ENCODE measurements at places on chromosomes 5 and 9.

DNA sequence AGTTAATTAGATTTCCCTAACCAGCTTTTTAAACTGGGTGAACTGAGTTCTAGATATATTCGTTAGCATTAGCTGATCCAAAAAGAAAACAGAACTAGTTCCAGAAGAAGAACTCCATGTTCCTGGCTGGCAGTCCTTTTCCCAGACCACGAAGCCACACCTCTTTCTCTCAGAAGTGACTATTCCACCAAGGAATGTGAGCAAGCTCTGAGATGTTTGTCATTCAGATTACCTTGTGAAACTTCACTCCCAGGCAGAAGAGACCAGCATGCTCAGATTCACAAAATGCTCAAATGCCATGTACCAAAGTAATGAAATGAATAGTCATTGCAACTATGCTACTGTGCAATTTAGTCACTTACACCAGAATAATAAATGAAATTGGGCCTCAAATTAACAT is 4.4 kb upstream of the SSBP2 start:
- peak; percentile 80 for DNase-seq

DNA sequence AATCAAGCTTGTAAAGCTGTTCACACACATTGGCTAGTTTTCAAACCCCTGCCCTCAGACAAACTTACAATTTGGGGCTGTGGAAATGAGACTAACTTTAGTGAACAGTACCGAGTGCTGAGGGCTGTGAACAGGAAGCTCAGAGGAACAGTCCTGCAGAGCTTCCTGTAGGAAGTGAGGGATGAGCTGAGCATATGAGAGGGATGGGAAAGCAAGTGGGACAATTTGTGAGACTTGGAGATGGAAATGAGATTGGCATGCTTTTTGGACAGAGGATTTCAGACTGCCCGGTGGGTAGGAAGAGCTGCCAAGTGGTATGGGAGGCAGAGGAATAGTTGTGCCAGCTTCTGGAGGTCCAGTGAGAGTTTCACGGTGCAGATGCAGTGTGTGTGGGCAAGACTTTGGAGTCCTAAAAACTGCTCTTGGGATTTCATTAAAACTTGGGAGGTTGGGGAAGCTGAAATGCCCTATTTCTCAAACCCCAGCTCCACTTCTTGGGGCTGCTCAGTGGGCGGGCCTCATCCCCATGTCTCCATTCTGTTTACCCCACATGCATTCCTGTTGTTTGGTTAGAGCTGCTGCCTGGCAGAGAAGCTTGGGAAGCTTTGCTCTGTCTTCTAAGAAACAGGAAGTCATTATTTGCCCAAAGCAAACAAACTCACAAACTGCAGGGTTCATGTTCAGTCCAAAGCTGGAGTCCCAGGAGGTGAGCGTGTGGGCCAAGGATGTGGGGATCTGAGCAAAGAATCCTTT is 267.5 kb downstream of the ZSWIM6 start:
- DNase-seq, result no peak

DNA sequence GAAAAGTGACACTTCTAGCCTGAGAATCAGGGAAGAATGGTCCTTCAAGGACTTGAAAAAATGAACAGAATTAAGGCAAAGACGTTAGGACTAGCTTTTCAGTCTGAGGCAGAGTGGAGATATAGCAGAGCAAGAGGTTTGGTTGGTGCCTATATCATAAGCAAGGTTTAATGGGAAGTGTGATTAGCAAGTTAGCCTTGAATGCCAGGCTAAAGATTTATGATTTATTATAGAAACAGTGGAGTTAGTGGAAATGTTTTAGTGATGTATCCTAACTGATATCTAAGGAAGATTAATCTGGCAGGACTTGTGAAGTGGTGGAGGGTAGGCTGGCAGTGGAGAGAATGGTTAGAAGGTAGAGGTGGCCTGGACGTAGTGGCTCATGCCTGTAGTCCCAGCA is 7.0 kb downstream of the F2RL2 start:
- DNase-seq, result no peak

- DNase-seq, result no peak
Observed at GRCh38 chr9:27195191-27195590, 86.2 kb downstream of the TEK start.

DNA sequence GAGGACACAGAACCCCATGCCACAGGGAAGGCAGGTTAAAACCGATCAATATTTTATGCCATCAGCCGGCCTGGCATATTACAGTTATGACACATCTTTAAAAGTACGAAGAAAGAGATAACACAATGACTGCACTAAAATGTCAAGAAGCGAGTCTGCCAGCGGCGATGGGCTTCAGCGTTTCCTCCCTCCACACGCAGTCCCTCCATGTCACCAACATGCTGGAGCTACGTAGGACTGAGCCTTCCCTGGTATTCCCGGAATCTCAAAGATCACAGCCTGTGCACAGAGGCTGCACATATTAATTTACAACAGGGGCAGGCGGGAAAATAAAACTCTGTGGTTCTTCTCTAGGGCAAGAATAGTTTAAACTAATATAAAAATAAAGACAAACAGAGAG is 257.7 kb downstream of the IRX1 start:
- no peak for DNase-seq

GRCh38 chr5:150490754-150491153 is 17.2 kb upstream of the NDST1 start:
- DNase-seq, result no peak

GRCh38 chr5:100641833-100642232 is 106.7 kb downstream of the FAM174A start:
- no peak for DNase-seq

DNA sequence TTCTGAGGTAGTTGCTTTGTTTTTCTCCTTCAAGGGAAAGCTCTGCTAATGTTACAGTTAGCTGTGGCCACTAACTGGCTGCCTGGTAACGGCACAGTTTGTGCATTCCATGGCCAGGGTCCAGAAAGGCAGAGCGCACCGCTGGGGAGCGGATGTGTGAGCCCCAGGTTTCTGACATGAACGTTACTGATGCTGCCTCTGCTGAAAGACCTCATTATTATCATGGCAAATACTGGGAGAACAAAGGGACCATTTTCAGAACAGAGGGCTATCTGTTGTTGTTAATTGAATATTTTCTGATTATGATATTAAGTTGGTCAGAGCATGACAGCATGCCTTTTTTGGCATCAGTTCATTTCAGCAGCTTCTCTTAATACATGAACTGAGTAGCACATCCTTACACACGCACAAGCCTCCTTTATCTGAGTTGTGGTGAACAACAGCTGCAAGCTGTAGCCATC is 134.1 kb downstream of the NUDT12 start:
- DNase-seq, result no peak

GRCh38 chr5:169369130-169369529 is 68.2 kb upstream of the SLIT3 start:
- no peak for DNase-seq

GRCh38 chr5:141326088-141326854 is 4.0 kb upstream of the PCDHGA1 start:
- DNase-seq, result no peak

- DNase-seq, result no peak
Observed at GRCh38 chr5:107661038-107661649, 9.6 kb downstream of the EFNA5 start.

- no peak for DNase-seq
Observed at GRCh38 chr9:83047839-83048775, 14.8 kb downstream of the RASEF start.

DNA sequence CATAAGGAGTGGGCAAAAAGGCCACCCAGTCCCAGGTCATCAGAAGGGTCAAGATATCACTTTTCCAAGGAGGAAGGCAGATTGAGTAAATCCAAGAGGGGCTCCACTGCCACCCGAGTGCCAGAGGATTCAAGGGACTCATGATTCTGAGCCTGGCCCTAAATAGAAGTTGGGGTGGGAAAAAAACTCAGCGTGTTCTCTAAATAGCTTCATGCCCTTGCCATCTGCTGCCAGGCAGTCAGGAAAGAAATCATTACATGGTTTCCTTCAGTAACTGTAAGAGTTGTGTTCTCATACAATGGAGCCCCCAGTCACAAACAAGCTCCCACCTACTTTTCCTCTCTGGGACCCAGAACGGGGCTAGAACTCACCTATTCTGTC is 37.2 kb downstream of the SAR1B start:
- DNase-seq, result no peak

DNA sequence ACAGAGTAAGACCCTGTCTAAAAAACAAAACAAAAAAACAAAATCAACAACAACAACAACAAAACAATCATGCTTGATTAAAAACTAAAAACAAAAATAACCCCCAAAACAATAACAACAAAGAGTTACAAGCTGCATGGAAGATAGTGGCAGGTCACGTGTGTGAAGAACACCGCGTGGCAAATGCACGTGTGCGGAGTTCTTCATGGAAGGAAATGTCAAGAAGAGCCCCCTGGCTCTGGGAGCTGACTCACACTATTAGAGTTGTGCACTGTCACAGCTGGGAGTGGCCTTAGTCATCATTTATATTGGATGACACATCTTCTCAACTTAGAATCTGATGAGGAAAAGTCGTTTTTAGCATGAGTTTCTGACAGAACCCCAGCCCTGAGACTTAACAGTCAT is 110.5 kb downstream of the JMY start:
- no peak for DNase-seq

GRCh38 chr9:95425910-95426551 is 90.7 kb downstream of the PTCH1 start:
- no peak for DNase-seq

- no peak for DNase-seq
Observed at GRCh38 chr5:178438796-178439195, 151.4 kb downstream of the COL23A1 start.

DNA sequence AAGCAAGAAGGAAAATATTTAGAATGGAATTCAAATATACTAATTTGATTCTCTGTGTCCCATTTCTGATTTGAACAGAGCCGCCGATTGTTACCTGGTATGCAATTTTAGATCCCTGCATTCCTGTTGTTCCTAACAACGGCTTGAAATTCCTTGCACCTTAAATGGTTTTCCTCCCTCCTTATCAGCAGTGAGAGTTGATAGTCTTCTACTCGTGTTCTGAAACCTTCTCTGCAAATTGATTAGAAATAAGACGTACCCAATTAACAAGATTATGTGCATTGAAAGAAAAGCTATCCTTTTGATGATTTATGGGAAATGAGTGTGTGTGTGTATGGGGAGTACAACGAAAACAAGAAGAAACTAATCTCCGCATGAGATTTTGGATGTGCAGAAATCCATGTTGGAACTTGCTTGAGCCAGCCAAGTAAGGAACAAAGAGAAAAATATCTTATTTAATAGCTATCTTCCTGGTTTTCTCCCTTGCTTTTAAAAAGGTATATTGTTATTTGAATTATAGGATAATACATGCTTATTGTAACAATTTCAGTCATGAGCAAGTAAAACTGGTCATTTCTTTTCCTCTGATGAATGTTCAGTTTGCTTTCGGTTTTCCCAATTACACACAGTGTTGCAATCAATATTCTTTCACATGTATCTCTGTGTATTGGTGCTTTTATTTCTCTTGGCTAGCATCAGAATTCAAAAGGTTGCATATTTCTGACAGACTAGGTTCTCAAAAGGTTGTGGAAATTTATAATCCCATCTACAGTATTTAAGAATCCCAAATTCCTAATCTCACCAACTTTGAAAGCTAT is 211.1 kb upstream of the ACTBL2 start:
- no peak for DNase-seq

- DNase-seq, result no peak
Observed at GRCh38 chr9:124256517-124257069, 1.2 kb upstream of the NEK6 start.

GRCh38 chr9:87379300-87379699 is 118.4 kb upstream of the DAPK1 start:
- DNase-seq, result no peak

DNA sequence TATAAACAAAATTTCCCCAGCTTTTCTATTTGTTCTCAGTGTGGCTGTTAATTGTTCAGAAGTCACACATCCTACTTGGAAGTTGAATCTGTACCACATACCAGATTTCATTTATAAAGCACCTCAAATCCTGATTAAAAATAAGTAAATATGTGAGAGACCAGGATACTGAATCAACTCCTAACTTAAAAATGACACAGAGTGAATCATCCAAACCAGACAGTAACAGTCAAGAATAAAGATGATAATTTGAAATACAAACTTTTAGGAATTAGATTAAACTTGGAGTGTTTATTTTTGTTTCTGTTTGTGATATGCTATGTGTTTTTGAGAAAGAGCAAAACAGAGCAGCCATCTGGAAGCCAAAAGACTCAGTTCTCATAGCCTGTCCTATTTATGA is 633.2 kb upstream of the RORB start:
- DNase-seq, result no peak

DNA sequence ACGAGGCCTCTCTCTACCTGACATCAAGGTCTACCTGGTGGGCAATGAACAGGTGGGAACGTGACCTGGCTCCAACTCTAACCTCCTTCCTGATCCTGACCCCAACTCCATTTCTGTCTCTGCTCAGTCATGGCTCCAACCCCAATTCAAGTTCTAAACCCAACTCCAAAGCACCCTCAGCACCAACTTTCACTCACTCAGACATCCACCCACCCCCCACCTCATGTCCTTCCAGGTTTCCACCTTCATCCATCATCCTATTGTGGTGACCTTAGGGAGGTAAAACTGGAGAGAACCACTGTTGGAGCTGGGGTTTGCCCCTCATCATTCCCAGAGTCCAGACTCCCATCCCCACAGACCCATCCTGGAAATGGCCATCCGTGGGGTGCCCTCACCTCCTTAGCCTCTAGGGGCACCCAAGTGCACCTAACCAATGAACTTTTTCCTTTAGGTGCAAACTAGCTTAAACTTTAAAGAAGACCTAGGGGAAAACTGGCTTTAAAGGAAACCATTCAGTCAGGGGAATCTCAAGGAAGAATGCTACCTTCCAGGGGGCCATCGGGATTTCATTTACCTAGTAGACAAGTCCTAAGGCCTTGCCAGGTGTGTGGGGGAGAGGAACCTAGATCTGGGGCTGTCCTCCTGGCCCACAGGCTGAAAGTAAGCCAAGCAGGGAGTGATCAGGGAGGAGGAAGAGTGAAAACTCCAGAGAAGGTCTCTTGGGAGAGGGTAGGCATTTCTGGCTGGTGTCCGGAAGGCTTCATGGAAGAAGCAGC is 11.3 kb downstream of the RGS14 start:
- no peak for DNase-seq

DNA sequence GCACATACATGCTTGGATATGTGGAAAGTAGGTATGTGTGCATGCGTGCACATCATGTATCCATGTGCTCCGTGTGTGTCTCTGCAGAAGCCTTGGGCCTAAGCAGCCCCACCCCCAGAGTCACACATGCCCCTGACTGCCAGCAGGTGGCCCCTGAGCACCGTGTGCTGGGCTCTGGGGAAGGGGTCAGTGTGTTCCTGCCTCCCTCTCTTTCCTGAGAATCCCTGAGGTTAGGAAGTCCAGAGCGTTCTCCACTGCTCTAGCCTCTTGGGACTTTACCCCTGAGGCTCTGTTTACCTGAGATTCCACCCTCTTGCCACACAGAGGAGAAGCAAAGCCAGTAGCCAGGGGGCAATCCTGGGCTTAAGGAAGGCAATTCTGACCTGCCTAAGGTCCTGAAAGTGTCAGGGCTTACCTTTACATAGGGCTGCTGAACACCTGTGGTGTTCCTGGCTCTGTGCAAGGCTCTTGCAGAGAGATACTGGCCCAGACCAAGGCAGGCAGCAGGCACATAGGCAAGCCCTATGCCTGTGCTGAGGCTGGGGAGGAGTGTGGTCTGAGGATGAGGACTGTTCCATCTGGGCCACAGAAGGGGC is 207.3 kb downstream of the TMEM38B start:
- no peak for DNase-seq

GRCh38 chr9:88831713-88832407 is 159.4 kb upstream of the S1PR3 start:
- no peak for DNase-seq

- no peak for DNase-seq
Observed at GRCh38 chr9:133168432-133168831, 4.7 kb upstream of the GBGT1 start.

Measured in right atrium auricular region (tissue), 2 donors.